ENCODE measurements at places on chromosomes 3 and 15.

- DNase-seq, result no peak
These were observed 92.6 kb downstream of the ERC2 start for GRCh38 chr3:56375654-56376053.

GRCh38 chr3:111667621-111668239, 72.6 kb upstream of the ZBED2 start:
- no peak for DNase-seq

DNA sequence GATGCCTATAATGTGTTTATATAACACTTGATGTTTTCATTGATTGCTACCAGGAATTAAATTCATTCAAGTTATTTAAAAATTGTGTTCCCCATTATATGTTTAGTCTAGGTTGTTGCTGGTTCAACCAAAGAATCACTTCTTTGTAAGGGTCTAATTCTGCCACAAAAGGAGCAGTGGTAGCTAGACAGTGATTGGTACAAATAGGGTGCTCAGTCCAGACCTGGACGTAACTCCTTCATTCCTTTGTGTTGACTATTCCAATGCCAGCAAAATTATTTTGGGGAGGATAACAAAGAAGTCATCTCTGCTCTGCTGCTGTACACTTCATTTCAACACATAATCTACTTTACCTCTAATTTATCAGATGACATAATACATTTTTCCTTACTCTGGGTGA, 1.2 kb downstream of the CHMP2B start:
- no peak for DNase-seq

- DNase-seq, result no peak
These were observed 407.6 kb downstream of the ERC2 start for GRCh38 chr3:56060521-56061278.

GRCh38 chr3:1561427-1561826, 468.6 kb downstream of the CNTN6 start:
- no peak for DNase-seq

GRCh38 chr15:57494581-57494980, 97.1 kb upstream of the MYZAP start:
- DNase-seq, result no peak

GRCh38 chr15:81308260-81308659, 15.7 kb downstream of the STARD5 start:
- DNase-seq, result no peak

DNA sequence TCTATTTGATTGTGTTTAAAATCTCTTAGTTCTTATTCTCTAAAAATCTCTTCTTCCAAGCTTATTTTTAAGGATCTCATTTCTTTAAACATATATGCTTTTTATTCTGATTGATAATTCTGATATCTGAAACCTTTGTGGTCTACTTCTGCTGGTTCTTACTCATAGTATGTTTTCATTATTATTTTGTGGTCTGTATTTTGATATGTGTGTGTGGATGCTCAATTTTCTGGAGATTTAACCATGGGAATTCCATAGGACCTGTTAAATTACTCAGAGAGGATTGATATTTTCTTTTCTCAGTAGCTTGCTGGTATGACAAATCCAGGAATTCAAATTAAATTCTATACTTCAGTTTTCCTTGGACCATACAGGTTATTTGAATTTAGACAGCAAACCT, 14.7 kb upstream of the HHLA2 start:
- DNase-seq, result no peak

GRCh38 chr3:13880811-13881156, 913 bp upstream of the WNT7A start:
- DNase-seq, result no peak

GRCh38 chr3:186129206-186129605, 20.3 kb upstream of the ETV5 start:
- DNase-seq, result no peak

DNA sequence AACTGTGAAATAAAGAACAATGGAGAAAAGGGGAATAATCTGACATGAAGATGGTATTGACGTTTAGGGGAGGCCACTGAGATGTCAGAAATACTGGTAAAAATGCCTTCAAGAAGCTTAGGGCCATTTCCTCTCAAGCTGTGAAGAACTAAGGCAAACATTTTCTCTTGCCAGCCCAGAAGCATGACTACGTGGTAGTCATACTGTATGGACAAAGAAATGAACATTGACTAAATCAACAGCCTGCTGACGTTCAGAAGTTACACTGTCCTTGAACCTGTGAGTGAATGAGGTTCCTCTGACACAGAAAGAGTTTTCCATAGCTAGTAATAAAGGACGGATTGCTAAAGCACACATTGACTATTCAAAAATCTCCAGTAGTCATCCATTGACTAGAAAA, 121.0 kb downstream of the P3H2 start:
- DNase-seq, result no peak

- DNase-seq, result no peak
These were observed 69.9 kb downstream of the TNIK start for GRCh38 chr3:171390051-171390941.

DNA sequence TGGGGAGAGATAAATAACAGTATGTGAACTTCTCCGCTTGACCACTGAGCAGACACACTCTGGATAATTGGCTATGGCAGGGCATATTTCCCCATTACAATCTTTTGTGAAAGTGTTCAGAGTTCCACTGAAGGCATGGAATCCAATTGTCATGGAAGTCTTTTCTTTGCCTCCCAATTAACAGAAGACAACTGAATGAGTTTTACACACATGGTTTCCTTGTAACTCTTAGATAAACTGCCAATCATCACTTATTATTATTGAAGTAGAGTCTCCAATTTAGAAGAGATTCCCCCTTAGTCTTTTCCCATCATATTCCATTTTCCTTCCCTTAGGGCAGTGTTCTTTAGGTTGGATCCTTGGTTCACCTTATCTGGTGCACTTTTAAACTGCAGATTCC, 308.3 kb downstream of the NR2F2 start:
- no peak for DNase-seq

- no peak for DNase-seq
These were observed 265.9 kb downstream of the SHQ1 start for GRCh38 chr3:72582211-72582878.

GRCh38 chr3:146845361-146845760, 240.2 kb upstream of the PLSCR5 start:
- no peak for DNase-seq

DNA sequence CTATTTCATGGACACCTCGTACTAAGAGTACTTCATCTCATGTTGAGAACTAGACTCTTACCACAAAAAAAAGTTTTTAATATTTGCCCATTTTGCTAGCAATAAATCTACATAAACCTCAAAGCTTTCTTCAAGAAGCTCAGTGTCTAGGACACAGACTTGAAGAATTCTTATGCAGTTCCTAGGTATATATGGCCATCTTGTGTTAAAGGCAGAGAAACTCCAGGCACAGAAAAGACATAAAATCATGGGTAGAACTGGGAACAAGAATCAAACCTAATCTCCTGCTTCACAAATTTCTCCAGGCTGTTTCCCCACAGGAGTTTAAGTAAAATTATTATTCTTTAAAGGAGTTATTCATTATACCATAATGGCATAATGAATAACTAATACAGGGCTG, 4.4 kb downstream of the MBD4 start:
- no peak for DNase-seq

DNA sequence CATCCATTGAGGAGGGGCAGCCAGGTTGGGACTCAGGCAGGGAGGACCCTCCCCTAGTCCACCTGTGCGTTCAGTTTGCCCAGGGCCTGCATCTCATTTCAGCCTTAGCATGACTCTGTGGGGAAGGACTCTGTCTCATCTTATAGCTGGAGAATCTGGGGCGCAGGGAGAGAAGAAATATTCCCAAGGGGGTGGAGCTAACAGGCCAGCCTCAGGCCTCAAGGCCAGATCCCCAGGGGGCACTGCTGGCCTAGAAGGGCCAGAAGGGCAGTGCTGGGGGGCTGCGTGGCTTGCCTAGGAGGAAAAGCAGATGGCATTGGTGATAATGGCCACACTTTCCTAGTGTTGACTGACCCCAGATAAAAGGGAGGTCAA, 10.9 kb downstream of the AMOTL2 start:
- peak; percentile 37 for DNase-seq

DNA sequence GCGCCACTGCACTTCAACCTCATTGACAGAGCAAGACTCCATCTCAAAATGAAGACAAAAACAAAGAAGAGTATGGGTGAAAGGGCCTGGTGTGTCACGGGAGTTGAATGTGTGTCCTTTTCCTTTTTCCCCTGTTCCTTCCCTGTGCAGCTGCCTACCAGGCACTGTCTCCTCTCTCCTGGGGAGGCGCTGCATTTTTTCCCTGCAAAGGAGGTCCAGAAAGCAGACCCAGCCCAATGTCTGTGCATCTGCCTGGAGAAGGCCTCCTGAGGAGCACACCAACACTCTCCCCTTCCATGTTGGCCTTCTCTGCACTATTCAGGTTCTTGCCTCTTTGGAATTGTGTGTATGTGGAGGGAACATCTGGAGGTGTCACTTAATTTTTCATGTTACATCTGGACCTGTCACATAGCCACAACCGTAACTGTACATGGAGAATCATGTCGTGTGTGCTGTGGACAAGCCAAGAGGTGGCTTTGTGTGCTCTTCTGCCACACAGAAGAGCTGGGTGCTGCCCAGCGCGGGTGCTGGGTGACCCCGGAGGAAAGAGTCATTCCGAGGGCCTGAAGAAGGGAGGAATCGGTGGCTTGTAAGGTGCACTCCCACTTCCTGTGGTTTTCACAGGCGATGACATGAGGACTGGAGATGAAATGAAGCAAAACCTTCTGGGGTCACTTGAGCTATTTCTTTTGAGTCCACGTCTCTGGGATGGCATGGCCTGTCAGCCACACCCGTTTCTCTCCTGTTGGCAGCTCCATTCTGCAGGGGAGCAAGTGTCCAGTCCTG, 46.5 kb upstream of the CGNL1 start:
- no peak for DNase-seq

DNA sequence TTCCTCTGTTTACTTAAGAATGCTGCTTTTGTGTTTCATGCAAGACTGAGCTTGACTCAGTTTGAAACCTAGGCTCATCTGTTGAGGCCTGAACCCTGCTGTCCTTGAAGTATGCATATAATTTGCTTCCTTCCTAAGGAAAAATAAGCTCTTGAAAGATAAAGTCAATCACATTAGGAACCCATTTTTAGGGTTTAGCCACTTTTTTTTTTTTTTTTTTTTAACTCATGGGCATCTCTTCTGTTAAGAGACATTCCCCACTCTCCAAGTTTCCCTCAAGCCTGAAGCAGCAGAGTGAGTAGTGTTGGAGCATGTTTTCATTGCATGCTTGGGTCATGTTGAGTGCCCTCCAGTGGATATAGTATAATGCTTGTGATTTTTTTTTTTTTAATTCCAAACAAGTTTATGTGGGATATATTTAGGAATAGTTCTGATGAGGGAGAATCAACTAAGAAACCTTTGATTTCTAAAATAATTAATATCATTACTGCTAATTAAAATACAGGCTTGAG, 3.6 kb downstream of the CTNNB1 start:
- no peak for DNase-seq

DNA sequence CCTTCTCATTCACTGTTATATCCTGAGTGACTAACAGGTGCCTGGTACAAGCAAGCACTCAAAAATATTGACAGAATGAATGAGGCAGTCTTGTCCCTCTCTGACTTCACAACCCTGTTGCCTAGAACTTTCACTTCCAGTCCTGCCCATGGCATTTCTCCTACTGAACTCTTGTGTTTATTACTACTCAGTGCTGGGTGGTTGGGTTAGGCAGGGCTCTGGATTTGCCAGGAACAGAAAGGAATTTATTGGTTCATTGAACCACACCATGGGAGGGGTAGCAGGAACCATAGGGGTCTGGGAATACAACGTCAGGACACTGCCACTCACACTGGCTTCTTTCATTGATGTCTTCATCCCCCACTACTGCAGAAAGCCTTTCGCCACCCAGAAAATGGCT, 41.9 kb upstream of the SEMA4B start:
- DNase-seq, result no peak

GRCh38 chr3:57855281-57855680, 99.2 kb downstream of the SLMAP start:
- DNase-seq, result no peak

- DNase-seq, result no peak
These were observed 326.3 kb downstream of the UACA start for GRCh38 chr15:70437089-70437488.

- no peak for DNase-seq
These were observed 249.6 kb upstream of the ROBO1 start for GRCh38 chr3:80017369-80017768.

DNA sequence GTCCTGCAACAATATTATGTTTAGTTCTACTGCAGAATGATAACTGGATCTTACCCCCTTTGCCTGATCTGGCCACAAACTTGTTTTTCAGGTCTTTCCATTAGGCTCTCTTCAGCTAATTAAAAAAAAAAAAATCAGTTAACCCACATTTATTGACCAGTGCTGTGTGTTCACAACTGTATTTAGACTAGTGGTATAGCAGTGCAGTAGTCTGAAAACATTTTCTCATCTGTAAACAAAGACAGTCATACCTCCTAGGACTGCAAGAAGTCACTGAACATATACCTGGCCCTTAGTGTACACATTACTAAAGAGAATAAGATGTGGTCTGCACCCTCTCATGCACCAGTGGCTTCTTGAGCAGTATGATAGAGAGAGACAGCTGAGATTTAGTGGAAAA, 22.5 kb downstream of the LPP start:
- DNase-seq, result no peak

- no peak for DNase-seq
These were observed 77.2 kb downstream of the TOP2B start for GRCh38 chr3:25587526-25587925.

- DNase-seq, result no peak
These were observed 32.8 kb upstream of the SLC9A9 start for GRCh38 chr3:143881095-143881494.

GRCh38 chr3:115660646-115661337, 37.5 kb downstream of the GAP43 start:
- DNase-seq, result peak; percentile 54

GRCh38 chr15:23897531-23897930, 210.4 kb upstream of the NDN start:
- no peak for DNase-seq

- DNase-seq, result no peak
These were observed 2.2 kb downstream of the ZIC1 start for GRCh38 chr3:147411238-147411814.

DNA sequence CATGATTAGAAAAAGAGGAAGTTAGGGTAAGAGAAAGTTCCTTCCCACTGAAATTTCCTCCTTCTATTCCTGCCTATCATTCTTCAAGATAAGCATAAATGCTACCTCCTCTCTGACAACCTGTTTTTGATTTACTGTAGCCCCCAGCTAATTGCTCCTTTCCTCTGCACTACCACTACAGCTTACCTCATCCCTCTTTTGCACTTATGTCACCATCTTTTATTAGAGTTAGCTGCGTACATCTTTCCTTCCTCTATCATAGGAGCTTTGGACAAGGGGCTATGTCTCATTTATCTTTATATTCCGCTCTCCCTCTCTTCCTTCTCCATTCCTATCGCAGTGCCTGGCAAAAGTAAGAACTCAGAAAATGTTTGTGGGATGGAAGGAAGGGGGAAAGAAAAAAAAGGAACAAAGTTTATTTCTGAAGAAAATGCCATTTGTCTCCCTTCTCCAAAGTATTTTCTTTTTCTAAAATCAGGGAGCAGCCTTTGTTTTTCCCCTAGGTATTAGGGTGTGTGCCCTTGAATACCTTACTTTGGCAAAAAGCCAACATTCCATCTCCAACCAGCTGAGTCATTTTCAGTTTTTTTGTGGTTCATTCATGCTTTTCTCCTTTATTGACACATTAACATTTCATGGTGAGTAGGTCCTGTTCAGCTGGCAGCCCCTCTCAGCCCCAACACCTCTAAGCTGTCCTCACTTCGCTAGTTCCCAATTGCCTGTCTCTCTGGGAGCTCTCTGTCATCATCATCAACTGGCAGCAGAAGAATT, 87.6 kb upstream of the SOX2 start:
- no peak for DNase-seq

GRCh38 chr3:187274977-187275338, 16.6 kb downstream of the MASP1 start:
- DNase-seq, result no peak

Measured in left ventricle myocardium superior (tissue), 1 donor.